ENCODE measurements at places on chromosomes 7 and 10.

GRCh38 chr10:1416456-1417037 lies 320.8 kb downstream of the ADARB2 start:
- no peak for DNase-seq

DNA sequence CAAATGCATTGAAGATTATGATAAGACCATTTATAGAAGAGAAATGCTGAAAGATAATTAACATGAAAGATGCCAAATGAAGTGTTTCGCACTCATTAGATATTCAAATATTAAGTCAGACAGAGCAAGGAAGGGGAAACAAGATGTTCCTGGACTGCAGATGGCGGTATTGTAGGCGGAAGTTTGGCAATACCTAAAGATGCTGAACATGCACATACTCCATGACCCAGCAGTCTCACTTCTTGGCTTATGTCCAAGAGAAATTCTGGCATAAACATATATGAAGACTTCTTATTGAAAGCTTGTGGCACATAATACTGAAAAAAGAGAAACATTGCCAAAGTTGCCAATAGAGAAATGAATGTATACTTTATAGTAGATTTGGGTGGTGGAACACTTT lies 325.4 kb upstream of the SEMA3C start:
- DNase-seq = no peak

DNA sequence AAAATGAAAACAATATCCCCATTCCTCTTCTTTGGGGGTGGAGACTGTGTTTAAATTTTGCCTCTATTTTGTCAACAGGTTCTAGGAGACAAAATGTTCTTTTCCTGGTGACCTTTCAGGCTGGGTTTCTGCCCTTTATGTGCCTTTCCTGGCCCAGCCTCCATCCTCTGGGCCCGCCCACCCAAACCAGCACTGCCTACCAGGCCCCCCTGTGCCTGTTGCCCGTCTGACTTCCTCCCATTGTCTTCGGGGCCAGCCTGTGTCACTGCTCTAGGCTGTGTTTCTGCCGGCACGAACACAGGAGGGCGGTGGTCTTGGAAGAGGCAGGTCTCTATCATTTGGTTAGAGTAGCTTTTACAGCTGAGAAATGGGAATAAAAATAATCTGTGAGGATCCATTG lies 13.9 kb downstream of the TSPAN14 start:
- no peak for DNase-seq

- no peak for DNase-seq
Measured at GRCh38 chr10:34236931-34237330, 578.2 kb downstream of the PARD3 start.

DNA sequence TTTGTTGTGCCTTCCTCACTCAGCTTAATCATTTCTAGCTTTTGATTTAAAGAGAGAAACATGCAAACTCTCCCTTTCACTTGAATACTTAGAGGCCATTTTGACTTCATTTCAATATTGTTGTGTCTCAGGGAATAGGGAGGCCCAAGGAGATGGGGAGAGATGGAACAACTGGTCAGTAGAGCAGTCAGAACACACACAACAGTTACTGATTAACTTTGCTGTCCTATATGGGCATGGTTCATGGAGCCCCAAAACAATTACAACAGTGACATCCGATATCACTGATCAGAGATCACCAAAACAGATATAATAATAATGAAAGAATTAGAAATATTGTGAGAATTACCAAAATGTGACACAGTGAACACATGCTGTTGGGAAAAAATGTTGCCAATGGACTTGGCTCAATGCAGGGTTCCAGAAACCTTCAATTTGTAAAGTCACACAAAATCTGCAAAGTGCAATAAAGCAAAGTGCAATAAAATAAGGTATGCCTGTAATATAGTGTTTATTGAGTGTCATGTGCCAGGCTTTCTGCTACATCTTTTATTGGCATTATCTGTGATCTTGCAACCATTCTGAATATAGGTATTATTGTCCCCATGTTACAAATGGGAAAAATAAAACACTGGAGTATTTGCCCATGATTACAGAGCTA lies 38.2 kb downstream of the CCDC71L start:
- no peak for DNase-seq

GRCh38 chr7:125773113-125773785 lies 843.6 kb upstream of the POT1 start:
- no peak for DNase-seq

- no peak for DNase-seq
Measured at GRCh38 chr7:6637544-6638229, 569 bp downstream of the ZNF316 start.

DNA sequence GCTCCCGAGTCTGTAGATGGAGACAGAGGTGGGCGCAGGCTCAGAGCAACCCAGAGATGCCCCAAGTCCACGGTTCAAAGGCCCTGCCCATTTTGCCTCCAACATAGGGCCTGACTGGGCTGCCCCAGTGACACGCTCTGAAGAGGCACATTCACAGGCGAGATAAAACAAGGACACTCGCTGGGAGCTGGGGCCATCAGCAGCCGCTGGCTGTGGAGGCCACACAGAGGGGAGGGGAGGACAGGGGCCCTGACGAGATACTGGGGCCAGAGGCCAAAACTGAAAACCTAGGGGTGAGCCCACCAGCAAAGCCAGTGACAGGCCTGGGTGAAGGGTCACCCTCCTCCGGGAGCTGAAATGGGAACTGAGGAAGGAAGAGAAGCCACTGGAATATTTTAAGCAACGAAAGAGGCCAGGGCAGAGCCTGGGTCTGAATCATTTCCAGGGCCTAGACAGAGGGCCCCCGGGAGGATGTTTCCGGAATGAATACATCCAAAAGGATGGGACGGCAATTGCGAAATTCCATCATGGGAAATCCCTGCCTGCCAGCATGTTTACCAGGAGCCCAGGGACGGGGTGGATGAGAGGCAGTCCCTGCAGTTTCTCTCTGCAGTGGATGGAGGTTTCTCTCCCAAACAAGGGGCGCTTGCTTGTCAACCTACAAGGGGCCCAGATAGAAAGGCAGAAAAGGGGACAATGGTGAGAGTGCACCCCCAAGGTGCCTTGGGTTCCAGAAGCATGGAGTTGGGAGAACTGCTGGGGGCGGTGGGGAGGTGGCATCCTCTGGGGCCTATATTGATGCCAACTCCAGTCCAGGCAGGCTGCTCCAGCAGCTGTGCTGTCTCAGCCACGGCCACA lies 29.0 kb upstream of the HSPA12A start:
- peak; percentile 37 for DNase-seq

- no peak for DNase-seq
Measured at GRCh38 chr10:45380903-45381620, 7.0 kb downstream of the ALOX5 start.

- DNase-seq = no peak
Measured at GRCh38 chr10:119333146-119333792, 125.9 kb downstream of the GRK5 start.

- DNase-seq = peak; percentile 79
Measured at GRCh38 chr10:35379226-35380137, 43.2 kb downstream of the CCNY start.

DNA sequence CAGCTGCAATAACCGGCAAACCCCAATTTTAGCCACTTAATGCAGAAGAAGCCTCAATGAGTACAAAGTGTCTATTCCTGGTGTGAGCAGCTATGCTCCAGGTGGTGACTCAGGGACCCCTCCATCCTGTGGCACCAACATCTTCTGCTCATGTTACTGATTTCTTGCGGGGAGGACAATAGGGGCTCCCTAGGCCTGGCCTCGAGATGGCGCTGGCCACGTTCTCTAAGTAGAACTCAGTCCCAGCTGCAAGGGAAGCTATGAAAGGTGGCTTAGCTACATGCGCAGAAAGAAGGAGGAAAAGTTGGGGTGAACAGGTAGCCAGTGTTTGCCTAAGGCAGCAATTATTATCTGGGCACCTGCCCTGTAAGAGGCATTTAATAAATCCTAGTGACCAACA lies 6.6 kb downstream of the GJD4 start:
- no peak for DNase-seq

GRCh38 chr7:98254951-98255610 lies 3.0 kb upstream of the TECPR1 start:
- DNase-seq = no peak

GRCh38 chr10:81135851-81136250 lies 598.1 kb downstream of the SH2D4B start:
- DNase-seq = no peak

- DNase-seq = no peak
Measured at GRCh38 chr7:71286336-71286735, 154.4 kb downstream of the GALNT17 start.

DNA sequence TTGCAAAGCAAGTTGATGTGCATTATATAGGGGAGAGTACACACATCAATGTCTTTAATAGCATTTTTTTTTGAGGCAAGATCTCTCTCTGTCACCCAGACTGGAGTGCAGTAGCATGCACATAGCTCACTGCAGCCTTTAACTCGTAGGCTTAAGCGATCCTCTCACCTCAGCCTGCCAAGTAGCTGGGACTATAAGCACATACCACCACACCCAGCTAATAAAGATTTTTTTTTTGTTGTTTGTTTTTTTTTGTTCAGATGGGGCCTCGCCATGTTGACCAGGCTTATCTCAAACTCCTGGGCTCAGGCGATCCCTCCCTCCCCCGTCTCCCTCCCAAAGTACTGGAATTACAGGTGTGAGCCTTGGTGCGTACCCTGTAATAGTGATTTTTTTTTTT lies 1.5 kb downstream of the UMAD1 start:
- no peak for DNase-seq

DNA sequence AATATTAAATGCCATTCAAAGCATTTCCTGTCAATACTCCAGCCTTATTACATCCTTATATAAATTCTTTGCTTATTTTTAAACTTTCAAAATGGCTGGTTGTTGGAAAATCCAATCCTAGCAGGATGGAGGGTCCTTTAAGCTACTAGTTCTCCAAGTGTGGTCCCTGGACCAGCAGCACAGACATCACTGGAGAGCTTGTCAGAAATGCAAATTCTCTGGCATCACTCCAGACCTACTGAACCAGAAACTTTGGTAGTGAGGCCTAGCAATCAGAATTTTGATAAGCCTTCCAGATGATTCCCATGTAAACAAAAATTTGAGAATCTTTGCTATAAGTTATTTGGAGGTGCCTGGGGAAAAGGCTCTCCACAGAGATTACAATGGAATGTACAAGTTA lies 43.8 kb downstream of the CALCR start:
- no peak for DNase-seq

- DNase-seq = no peak
Measured at GRCh38 chr10:43734716-43735115, 86.0 kb upstream of the ZNF32 start.

DNA sequence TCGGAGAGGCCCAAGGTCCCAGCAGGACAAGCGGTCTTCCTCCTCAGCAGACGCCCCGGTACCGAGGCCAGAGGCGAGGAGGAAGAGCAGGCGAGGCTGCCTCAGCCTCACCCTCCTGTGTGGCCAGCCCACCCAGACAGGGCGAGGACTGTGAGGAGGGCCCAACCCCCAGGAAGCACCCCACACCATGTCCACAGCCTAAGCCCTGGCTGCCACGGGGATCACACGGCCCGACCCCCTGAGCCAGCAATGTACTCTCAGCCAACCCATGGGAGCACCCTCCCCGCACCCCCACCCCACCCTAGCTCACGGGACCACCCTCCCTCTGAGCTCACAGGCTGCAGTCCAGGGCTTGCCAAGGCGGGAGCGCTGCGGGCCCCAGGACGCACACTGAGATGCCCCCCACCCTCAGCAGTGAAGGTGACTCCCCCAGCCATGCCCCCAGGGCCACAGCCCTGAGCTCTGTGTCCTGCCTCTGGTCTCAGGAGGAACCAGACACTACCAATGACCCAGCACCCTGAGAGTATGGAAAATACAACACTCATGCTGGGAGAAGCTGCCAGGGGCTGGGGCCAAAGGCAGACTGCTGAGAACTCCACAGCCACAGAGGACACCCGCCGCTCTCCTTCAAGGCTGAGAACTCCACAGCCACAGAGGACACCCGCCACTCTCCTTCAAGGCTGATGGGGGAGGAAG lies 93.6 kb downstream of the MAD1L1 start:
- no peak for DNase-seq

DNA sequence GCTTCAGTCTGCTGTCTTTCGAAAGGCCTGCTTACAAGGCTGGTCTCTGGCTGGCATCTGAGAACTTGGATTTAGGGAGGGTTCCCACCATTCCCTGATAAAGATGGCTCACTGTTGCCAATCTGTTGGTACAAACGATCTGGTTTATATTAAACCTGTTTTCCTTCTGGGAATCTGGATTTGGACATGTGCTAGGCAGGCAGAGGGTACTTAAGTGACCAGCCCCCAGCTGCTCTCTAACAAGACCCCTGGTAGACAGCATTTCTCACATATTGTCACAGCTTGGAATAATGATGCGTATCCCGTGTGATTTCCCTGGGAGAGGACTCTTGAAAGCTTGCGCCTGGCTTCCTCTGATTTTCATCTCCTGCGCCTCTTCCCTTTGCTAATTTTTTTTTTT lies 21.6 kb downstream of the YWHAG start:
- DNase-seq = no peak

GRCh38 chr7:35424869-35425495 lies 171.1 kb upstream of the TBX20 start:
- no peak for DNase-seq

GRCh38 chr7:142440219-142440905 lies 182.5 kb upstream of the PRSS58 start:
- no peak for DNase-seq

DNA sequence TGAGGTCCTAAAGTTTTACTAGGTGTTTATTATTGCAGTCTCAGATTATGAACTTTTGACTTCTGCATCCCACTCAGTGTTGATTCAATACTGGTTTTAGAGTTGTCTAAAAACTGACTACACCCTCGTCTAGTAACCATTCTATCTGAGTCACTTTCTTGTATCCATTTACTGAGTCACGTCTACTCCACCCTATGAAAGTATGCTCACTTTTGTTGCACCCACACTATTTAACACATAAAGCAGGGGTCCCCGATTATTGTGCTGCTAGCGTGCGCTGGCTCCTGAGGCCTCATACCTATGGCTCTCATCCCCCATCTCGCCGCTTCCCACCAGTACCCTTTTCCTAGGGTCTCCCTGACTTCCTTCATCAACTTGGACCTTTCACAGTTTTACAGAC lies 2.0 kb downstream of the SAMD9 start:
- DNase-seq = no peak

All from skin of body (tissue), 3 donors.